ENCODE measurements at places on chromosomes 2 and 18.
A peak's percentile ranks its signal among the peaks of the same experiment; 100 is the strongest.

- no peak for DNase-seq
Measured at GRCh38 chr18:76274468-76275289, 220.4 kb downstream of the ZNF516 start.

DNA sequence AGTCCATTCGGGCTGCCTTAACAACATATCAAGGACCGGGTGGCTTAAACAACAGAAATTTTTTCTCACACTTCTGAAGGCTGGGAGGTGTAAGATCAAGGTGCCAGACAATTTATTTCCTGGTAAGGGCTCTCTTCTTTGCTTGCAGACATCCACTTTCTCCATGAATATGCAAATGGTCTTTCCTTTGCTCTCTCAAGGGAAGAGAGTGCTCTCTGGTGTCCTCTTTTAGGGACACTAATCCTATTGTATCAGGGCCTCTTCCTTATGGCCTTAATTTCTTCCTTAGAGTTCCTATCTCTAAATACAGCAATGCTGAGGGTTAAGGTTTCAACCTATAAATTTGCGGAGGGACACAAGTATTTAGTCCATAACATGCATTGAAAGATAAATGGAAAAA, 770.8 kb downstream of the DSC3 start:
- DNase-seq, result no peak

GRCh38 chr2:42949125-42949524, 156.7 kb upstream of the HAAO start:
- no peak for DNase-seq

DNA sequence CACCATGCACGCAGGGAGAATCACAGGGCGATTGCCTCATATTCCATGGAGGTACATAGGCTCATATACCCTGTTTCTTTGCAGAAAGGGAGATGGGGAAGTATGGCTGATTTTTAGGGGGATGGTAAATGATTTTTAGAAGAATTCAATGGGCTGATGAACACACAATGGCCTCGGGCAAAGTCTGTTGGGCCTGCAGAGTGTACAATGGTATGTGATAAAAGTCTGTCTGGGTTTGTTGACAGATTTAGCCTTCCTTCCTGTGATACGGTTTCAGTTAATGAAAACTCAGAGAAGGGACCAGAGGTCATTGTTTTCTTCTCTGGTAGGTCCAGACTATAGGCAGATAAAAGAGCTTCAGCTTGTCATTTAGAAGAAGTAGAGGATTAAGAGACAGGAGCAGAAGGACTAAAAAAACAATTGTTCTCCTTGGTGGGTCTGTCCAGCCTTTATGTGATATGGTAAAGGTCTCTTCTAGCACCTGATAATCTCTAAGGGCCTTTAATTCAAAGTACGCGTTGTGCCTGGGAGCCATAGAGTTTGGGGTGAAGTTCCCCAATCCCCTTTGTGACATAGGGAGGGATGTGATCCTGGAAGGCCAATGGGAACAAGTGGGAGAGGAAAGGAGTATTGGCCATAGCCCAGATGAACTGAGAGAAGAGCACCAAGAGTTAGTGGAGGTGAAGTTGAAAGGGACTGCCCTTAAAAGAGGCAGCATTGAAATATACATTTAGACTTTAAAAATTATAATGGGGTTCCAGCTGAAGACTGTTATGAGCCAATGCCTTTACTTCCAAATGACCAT, 107.5 kb upstream of the SERPINE2 start:
- DNase-seq, result no peak

DNA sequence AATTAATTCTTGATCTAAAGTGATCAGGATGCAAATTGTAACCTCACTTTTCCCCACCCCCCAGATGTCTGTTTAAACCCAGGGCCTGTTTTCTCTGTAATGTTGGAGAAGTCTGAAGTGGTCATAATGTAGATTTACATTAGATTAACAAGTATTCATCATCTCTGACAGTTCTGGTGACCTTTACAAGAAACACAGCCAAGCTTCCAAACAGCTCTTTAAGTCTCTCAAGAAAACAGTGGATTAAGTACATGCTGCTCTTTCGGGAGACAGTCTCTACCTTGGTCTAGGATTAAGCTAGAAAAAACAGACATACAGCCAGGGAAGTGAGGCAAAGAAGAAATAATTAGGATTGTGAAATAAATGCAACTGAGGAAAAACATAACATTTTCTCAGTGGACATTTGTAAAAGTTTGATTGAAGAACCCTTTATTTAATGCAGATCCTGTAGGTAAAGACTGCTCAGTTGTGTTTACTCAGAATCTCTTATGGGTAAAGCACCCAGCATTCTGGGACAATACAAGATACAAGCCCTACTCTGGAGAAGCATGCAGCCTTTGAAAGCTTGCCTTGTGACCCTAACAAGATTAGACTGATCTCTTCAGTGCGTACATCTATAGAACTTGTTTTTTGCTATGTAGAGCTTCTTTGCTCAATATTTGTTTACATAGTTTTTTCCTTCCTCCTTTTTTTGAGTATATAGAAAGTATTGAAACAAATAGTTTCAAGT, 203.9 kb downstream of the PHLPP1 start:
- no peak for DNase-seq

DNA sequence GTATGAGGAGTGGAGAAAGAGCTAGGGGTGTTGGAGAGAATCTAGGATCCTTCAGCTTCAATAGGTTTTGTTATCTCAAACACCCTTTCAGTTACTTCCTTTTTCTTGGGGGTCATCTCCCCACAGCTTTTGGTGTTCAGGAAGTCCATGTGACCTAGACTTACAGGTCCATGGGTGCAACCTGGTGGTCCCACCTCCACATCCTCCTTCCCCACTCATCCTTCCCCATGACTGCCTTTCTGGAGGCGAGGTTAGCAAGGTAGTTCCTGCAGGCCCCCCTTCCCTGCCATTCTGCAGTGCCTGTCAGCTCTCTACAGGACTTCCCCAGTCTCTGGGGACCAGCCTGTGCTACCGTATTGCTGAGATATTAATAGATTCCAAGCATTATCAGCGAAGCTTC, 107.6 kb downstream of the TMEM17 start:
- no peak for DNase-seq

GRCh38 chr2:103419506-103419905, 657.7 kb downstream of the TMEM182 start:
- no peak for DNase-seq

DNA sequence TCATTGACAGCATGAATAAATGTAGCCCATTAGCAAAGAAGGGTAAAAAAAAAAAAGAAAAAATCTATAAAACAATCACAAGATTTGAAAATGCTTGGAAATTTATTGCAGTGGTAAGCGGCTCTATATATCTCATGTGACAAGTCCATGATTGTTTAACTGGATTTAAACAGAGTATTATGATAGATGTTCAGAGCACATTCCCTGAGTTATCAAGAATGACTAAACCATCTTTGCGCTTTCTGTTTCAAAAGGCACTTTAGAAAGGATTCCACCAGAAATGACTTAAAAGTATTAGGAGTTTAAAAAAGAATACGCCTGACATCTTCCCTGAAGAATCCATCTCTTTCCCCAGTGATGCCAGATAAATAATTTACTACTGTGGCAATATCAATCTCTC, 409.5 kb upstream of the UBE2E3 start:
- DNase-seq, result no peak

GRCh38 chr18:8362863-8363262, 246.4 kb upstream of the RAB12 start:
- DNase-seq, result no peak

GRCh38 chr2:112182581-112183034, 44.4 kb downstream of the FBLN7 start:
- peak; percentile 44 for DNase-seq

DNA sequence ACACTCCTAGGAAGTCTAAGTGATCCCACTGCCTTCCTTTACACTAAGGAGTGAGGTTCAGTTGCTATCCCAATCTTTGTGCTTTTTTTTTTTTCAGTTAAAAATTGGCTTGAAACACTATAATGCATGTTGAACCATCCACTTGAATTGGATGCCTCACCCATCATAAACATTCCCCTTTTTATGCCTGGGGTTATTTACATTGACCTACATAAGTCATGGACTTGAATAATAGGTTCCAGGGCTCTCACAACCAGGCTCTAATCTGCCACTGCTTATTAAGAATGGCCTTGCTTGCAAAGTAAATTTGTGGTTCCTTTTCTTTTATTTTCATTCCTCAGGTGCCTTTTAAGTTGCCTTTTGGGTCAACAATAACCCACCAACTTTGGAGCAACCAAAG, 236.1 kb upstream of the MEIS1 start:
- no peak for DNase-seq

GRCh38 chr18:79525556-79526467, 130.1 kb downstream of the NFATC1 start:
- peak; percentile 62 for DNase-seq

- no peak for DNase-seq
Measured at GRCh38 chr2:111946294-111947114, 48.1 kb downstream of the MERTK start.

DNA sequence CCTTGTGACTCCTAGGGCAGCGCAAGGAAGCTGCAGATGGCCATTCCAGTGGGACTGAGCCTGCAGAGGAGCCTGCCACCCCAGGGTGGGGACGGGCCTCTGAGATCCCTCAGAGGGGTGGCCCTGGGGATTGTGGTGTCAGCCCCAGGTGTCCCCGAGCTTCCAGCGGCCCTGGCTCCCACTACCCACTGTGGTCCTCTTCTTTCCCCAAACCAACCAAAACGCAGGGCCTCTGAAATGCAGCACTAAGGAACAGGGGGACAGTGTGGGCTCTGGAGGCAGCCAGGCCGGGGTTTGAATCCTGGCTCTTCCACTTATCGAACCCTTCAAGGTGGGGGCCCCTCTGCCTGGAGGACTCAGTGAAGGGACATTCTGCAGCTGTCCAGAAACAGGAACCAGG, 32.7 kb downstream of the ATOH8 start:
- DNase-seq, result no peak

GRCh38 chr2:187991389-187991788, 300.3 kb upstream of the GULP1 start:
- no peak for DNase-seq

- peak; percentile 8 for DNase-seq
Measured at GRCh38 chr2:111194835-111195621, 74.3 kb downstream of the BCL2L11 start.

DNA sequence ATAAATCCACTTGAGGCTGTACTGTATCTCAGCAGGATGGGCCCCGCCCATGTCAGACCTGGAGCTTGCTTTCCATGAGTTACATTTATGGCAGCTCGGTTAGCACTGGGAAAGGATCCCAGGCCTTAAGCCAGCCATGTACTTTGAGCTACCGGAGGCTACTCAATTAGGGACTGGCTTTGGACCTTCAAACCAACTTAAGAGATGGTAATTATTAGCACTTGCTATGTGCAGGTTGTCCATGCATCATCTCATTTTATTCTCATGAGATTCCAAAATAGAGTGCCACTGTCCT, 64.4 kb downstream of the ACTR2 start:
- no peak for DNase-seq

GRCh38 chr2:119384971-119385370, 18.2 kb downstream of the DBI start:
- DNase-seq, result peak; percentile 85

GRCh38 chr18:62578980-62579511, 56.2 kb downstream of the ZCCHC2 start:
- DNase-seq, result no peak

GRCh38 chr2:14843507-14844204, 211.1 kb downstream of the LRATD1 start:
- no peak for DNase-seq

- DNase-seq, result no peak
Measured at GRCh38 chr2:131067465-131068125, 25.7 kb downstream of the FAM168B start.

GRCh38 chr18:46705521-46705920, 48.5 kb upstream of the LOXHD1 start:
- DNase-seq, result no peak

DNA sequence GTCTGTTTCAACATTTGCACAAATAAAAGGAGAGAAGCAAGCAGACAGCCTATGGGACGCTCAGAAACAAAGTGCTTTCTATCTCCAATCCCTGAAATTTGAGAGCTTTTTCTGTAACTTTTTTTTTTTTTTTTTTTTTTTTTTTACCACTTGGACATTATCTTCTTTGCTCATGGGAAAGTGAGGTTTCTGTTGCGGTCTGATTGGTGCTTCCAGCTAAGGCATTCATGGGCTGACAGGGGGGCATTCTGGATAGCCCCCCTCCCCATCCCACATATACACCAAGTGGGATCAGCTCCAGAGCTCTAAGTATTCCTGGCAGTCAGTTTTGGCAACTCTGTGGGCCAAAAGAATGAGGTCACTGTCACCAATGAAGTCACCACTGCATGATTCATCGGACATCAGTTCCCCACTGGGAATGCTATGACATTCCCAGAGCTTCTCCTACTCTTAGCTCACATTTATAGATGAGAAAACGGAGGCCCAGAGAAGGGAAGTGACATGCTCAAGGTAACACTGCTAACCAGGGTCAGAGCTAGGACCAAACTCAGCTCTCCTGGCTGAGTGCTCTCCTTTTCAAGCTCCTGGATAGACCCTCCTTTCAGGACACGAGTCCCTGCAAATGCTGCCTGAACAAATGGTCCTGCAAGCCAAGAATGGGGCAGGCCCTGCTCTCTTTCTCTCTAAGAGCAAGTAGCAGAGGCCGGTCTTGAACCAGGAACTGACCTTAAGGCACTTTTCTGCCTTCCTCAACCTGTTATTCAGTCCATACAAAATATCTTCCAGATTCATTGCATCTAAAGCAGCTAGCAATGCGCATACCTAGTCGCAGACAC, 61.3 kb downstream of the TMEM247 start:
- DNase-seq, result no peak

GRCh38 chr2:144692661-144693060, 172.7 kb upstream of the ZEB2 start:
- DNase-seq, result no peak

- DNase-seq, result no peak
Measured at GRCh38 chr18:21099442-21099841, 12.2 kb downstream of the ROCK1 start.

DNA sequence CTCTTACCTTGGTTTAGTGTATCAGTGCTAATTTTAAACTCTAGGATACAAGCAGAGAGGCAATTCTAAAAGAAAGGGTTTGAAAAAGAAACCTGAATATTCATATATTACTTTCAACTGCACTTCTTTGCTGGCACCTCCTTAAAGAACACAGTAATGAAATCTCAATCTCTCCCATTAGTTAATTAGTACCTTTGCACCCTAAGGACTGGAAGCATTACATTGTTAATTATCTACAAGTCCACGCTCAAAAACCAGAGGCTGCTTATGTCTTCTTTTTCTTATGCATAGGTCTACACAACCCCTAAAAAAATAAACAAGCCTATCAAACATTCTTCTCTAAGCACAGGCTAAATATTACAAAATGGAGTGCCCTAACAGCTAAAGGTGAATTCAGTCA, 20.2 kb downstream of the EPHA4 start:
- DNase-seq, result no peak

DNA sequence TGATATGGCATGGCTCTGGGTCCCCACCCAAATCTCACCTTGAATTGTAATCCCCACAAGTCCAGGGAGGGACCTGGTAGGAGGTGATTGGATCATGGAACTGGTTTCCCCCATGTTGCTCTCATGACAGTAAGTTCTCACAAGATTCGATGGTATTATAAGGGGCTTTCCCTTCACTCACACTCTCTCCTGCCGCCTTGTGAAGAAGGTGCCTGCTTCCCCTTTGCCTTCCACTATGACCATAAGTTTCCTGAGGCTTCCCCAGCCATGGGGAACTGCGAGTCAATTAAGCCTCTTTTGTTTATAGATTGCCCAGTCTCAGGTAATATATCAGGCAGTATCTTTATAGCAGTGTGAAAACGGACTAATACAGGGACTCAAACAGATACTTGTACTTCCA, 50.4 kb upstream of the ZNF532 start:
- no peak for DNase-seq

Measured in NCI-H2171 (cell line).